ENCODE measurements at places on chromosomes 12 and 14.

GRCh38 chr12:114588061-114588460 lies 95.9 kb downstream of the TBX3 start:
- DNase-seq = no peak

- DNase-seq = no peak
These were observed 4.9 kb downstream of the PTHLH start for GRCh38 chr12:27967551-27968054.

GRCh38 chr14:92865674-92866073 lies 57.3 kb upstream of the CHGA start:
- no peak for DNase-seq

GRCh38 chr12:11774821-11775220 lies 125.3 kb downstream of the ETV6 start:
- DNase-seq = no peak

- DNase-seq = peak; percentile 24
These were observed 72.0 kb upstream of the DBX2 start for GRCh38 chr12:45122768-45123380.

GRCh38 chr12:52552055-52552454 lies 890 bp downstream of the KRT71 start:
- DNase-seq = no peak

DNA sequence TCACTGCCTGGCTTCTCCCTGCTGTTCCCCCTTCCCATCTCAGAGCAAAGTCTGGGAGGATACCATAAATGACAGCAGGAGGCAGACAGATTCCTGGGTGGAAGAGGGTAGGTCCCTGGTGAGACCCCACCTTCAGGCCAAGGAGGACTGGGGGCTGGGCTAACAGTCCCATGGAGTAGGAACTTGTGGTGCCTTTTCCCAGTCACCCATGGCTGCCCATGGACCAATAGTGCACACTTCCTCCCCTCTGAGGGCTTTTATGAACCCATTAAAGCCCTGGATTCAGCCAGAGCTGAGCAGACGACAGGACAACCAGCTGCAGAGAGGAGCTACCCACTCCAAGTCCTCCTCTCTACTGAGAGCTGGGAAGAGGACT lies 36.6 kb upstream of the OR5AU1 start:
- DNase-seq = no peak

DNA sequence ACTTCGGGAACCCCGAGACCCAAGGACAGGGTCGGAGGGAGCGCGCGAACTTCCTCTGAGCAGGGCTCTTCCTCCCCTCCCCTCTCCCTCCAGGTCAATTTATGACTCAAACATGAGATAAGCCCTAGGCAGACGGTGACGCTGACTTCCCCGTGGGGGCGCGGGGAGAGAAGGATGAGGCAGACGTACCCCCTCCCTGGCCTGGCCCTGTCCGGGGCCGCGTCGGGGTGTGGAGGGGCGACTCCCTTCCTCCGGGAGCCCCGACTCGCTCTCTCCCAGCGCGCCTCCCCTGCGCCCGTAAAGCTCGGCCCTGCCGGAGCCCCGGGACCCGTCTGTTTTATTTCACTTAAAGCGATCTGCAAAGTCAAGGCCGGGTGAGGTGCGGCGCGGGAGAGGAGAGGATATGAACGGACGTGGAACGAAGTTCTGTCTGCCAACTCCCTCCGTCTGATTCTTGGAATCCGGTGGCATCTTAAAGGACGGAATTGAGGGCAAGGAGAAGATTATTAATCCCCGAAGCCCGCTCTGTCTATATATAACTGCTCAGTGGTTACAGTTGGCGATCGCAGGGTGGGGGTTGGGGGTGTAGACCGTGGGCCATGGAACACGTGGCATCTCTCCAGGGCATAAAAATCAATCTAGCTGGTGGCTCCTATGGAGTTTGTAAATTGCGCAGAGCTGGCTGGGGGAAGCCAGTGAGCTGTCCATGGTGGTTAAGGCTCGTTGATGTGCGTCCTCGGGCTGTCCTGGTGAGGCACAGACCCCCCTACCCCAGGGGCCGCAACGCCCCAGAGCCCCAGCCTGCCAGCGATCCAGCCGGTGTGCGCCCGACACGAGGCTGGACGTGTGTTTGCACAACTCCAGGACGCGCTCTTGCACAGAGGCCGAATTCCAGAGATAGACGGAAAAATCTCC lies 2.9 kb upstream of the PTHLH start:
- DNase-seq = no peak

- no peak for DNase-seq
These were observed 150.5 kb downstream of the KCNH5 start for GRCh38 chr14:62894736-62895135.

- no peak for DNase-seq
These were observed 8.1 kb downstream of the VPS37B start for GRCh38 chr12:122887819-122888212.

DNA sequence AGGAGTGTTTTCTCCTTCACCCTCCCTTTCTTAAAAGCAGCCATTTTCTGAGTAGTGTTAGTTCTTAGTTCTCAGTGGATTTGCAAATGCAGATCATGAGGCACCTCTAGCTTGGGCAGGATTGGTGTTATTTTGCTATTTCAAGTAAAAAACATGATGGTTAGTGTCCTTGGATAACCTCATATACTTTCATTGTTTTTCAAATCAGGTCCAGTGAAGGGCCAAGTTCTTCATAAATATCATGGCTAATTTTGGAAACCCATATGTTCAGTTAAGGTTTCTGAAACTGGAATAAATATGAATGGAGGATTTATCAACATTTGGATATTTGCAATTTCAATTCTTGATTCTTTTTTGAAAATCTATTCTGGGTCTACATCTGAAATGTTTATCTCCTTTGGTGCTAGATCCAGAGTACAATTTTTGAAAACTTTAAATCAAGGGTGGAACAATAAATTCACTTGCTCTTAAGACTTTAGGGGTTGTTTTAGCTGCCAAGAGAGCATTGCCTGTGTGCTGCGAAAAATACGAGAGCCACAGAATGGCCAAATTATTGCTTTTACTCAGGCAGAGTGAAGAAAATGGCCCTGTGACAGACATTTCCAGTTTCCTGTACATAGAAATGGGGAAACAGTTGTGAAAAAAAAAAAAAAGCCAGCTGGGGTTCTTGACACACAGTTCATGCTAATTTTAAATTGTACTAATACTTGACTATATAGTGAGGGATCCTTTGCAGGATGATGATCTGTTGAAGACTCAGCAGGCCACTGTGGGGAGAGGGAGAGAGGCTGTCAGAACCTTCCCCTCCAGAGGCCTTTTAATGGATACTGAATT lies 104.6 kb downstream of the BICD1 start:
- DNase-seq = no peak

GRCh38 chr14:67474366-67474765 lies 14.2 kb downstream of the TMEM229B start:
- DNase-seq = no peak

All from NCI-H774 (cell line).